Suppressor macrophage treated with lipopolysaccharide for 1 hour (primary cell): ENCODE measurements at places on chromosomes 2 and 18.

GRCh38 chr2:191018643-191019119 lies 4.7 kb upstream of the STAT1 start:
- no peak for DNase-seq

DNA sequence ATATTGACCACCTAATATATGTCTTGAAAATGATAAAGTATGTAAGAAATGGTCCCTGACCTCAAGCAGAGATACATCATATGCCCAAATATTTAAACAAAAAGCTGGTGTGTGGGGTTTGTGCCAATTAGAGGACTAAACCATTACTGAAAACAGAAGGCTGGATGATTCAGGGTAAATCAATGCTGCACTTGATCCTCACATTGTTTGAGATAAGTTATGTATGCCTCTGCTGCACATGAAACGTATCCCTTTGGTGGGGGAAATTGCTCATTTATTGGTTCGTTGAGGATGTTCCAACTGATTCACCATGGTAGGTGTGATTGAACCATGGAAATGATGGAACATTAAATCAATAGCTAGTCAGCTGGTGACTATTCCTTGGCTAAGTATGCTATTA lies 24.7 kb upstream of the DARS1 start:
- DNase-seq = no peak

DNA sequence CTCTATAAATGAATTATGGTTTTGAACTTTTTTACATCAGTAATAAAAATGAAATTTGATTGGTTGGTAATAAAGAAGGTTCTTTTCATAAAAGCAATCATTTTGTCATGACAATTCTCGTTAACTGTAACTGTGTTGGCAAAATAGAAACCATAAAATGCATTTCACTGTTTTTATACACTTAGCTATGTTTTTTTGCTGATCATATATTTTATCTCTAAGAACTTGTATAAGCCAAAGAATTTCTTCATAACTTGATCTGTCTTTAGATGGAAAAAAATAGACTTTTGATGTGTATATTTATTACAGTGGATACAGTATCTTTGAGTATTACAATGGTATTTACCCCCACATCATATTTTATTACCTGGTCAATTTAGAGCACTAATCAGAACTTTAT lies 9.7 kb downstream of the MTX2 start:
- no peak for DNase-seq

DNA sequence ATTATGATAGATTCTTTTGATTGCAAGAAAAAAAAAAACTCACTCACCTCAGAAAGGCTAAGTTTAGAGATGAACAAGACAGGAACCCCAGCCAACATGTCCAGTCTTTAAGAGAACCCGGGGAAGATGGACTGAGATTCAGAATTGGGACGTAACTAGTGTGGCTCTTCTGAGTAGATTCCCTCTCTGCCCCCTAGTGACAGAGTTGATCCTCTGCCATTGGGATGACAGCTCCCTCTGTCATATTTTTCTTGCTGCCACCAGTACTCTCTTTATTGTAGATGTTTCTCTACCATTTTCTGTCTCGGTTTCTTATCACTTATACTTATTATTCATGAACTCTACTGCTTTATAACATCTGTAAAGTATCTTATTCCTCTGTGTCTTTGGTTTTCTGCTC lies 77.7 kb downstream of the GULP1 start:
- peak; percentile 12 for DNase-seq

- DNase-seq = no peak
These were observed 679 bp upstream of the WDR75 start for GRCh38 chr2:189440644-189440946.

GRCh38 chr2:159118115-159118858 lies 149.8 kb downstream of the TANC1 start:
- peak; percentile 89 for DNase-seq

DNA sequence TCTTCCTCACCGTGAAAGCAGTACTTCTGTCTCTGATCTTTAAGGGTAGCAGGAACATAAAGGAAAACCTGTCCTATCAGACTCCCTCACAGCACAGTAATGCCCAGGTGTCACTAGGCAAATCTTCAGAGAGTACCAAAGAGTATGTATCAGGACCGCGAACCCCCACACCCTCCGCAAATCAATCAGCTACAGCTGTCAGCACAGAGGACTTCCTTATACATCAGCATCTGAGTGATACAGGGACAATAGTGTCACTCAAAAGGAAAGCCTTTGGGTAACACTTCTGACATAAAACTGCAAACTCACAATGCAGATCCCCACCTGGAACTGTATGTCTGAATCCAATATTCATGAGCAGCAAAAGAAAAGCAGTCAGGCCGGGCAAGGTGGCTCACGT lies 2.6 kb downstream of the AFG3L2 start:
- DNase-seq = no peak

DNA sequence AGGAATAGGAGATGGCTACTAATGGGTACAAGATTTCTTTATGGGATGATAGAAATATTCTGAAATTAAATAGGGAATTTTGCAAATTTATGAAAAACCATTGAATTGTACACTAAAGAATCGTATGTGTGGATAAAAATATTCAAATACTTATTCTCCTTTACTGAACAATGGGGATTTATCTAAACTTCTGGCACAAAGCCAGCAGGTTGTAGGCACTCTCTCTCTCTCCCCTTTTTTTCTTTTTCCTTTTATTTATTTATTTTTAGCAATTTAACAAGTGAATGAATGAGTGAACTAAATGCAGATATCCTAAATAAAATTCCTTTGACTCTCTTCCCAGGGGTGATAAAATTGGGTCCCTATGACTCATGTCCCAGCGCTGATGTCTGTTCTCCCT lies 21.9 kb upstream of the SCYGR2 start:
- no peak for DNase-seq

DNA sequence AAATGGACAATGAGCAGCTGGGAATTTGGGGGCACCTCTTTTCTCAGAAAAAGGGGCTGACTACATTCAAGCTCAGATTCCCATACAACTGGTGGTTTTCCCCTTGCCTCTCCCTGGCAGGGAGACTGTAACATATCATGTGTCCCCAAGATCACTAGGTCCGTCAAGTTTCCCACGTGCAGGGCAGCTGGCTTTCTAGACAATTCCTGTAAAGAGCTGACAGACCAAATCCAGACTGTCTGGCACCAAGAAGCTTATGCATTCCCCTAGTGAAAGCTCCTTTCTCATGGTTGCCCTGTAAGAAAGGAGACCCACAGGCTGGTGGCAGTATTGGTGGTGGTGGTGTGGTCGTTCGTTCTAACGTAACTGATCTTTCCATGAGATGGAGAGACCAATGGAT lies 48.8 kb downstream of the THUMPD2 start:
- no peak for DNase-seq
